RWPE1 (cell line): ENCODE measurements at places on chromosomes 7 and 10.

- no peak for DNase-seq
Observed at GRCh38 chr10:97788552-97789442, 17.0 kb upstream of the SFRP5 start.

- no peak for DNase-seq
Observed at GRCh38 chr7:122676466-122676865, 22.5 kb downstream of the RNF133 start.

- DNase-seq = no peak
Observed at GRCh38 chr10:36092116-36092515, 450.0 kb upstream of the FZD8 start.

DNA sequence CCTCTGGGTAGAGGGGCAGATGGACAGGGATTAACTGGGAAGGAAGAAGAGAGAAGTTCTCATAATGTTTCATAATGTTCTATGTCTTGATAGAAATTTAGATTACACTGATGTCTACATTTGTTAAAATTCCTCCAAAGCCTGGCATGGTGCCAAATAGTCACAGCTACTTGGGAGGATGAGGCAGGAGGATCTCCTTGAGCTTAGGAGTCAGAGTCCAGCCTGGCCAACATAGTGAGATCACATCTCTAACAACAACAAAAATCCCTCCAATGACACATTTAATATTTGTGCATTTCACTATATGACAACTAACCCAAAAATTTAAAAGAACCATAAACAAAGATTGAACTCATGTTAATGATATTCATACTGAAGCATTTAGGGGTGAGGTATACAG lies 33.0 kb upstream of the PPP1R3C start:
- DNase-seq = no peak

DNA sequence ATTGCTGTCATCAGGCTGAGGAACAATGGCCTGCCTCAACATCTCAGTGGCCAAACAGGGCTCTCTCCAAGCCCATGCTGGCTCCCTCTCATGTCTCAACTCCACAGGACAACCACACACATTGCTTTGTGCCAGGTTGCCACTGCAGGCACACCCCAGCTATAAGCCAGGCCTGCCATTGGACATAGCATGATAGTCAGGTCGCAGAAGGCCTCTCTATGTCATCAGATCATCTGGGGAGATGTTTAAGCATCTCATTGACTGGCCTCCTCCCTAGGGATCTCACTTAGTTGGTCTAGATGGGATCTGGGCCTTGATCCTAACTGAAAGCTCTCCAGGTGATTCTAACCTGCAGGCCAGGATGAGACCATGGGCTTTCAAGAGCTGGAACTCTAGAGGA lies 257.2 kb downstream of the GRID1 start:
- no peak for DNase-seq

DNA sequence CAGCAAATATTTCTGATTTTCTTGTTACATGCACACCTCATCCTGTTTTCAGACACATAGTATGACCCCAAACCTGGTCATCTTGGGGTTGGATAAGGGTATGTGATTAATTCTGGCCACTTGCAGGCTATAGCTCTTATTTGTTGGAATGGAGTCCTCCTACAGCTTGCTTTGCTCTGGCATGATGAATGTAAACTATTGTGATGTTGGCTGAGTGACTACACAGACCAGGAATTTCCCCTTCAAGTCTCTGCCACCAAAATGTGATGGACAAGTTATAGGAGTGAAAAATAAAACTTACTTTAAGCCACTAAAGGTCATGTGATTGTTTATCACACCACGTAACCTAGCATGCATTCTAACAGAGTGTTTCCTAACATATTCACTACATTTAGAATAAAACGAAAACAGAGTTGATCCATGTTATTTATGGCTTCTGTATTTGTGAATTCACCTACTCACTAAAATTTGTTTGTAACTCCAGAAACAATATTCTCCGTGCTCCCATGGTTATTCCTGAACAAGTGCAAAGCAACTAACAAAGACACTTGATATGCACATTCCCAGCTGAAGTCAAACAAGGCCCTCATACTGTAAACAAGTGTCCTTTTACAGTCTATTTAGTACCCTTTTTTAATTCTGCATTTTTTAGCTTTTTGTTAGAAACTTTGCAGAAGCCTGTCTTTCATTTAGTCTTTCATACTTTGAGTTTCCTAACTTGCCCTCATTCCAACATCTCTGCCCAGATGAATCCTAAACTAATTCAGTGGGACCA lies 599.2 kb upstream of the PCDH15 start:
- DNase-seq = no peak

- no peak for DNase-seq
Observed at GRCh38 chr10:132022241-132022640, 40.5 kb upstream of the BNIP3 start.

- no peak for DNase-seq
Observed at GRCh38 chr7:159008417-159008816, 136.2 kb downstream of the VIPR2 start.

DNA sequence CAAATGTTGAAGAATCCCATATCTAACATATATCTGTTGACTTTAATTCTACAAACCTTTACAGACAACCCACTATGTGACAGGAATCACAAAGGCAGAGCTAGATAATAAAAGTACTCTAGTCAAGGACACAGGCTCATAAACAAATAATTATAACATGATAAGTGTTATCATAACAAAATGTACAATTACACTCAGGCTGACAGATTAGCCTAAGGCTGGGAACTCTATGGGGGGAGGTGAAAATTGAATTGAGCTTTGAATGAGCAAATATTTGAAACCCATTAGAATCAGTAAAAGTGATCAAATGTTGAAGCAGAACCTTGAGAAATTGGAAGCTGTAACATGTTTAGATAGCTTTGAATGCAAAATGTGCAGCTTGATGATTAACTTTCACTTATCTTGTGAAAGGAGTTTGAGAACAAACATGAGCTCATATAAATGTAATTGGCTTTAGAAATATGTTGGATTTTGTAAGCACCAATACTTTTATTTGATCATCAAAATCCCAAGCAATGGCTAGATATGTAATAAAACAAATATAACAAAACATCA lies 970.2 kb downstream of the SORCS3 start:
- no peak for DNase-seq

DNA sequence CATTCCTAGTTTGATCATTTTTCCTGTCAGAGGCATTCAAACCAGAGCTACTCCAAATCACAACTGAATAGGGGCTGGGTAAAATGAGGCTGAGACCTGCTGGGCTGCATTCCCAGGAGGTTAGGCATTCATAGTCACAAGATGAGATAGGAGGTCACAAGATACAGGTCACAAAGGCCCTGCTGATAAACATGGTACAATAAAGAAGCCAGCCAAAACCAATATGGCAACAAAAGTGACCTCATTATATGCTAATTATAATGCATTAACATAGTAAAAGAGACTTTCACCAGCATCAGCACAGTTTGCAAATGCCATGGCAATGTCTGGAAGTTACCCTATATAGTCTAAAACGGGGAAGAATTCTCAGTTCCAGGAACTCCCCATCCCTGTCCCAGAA lies 37.3 kb downstream of the TWIST1 start:
- DNase-seq = no peak

GRCh38 chr7:57868771-57869483 lies 418.9 kb downstream of the ZNF716 start:
- peak; percentile 1 for DNase-seq

DNA sequence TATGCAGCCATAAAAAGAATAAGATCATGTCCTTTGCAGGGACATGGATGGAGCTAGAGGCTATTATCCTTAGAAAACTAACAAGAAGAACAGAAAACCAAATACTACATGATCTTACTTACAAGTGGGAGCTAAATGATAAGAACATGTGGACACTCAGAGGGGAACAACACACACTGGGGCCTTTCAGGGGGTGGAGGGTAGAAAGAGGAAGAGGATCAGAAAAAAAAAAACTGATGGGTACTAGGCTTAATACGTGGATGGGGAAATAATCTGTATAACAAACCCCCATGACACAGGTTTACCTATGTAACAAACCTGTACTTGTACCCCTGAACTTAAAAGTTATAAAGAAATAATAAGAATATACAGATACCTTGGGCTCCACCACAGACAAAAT lies 514.2 kb downstream of the ARL4A start:
- DNase-seq = no peak

DNA sequence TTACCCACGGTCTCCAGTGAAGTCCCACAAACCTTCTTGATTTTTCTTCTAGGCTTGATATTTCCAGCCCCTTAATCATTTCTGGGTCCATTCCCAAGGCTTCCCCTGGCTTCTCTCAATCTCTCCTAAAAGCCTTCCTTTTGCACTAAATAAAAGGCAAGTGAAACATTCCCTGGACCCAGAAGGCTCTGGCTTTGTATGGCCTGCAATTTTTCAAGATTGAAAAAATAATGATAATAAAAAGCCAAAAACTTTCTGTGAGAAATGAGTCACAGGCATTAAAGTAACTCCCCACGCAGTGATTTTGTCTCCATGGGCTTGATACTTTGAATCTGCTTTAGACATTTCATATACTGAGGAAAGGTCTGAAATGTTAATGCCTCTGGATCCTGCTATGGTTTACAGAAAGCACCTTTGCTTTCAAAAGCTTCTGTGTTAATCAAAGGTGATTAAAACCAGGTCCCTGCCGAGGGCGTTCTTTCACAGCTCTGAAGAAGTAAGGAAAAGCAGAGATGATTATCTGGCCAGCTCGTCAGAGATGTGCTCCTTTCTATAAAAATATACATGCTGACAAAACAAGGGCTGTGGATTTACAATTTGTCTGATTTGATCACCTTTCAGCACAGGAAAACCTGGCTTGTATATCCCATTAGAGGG lies 118.9 kb upstream of the TMEM72 start:
- DNase-seq = no peak

- DNase-seq = no peak
Observed at GRCh38 chr10:62063795-62064472, 162.4 kb downstream of the ARID5B start.

- no peak for DNase-seq
Observed at GRCh38 chr10:32348297-32349198, 1.6 kb upstream of the EPC1 start.

- no peak for DNase-seq
Observed at GRCh38 chr7:103888603-103889153, 100.8 kb downstream of the RELN start.

DNA sequence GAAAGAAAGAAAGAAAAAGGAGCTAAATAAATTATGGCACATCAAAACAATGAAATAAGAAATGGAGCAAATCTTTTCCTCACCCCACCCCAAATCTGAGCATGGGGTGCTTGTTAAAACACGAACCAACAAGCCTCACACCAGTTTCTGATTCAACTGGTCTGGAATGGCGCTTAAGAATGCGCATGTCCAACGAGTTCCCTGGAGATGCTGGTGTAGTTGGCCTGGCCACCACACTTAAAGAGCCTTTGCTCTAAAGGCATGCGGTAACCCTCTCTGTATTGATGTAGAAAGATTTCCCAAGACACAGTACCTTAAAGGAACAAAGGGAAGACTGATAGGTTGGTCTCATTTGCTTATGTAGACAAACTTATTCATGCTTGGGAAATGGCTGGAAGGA lies 49.1 kb upstream of the STEAP1B start:
- no peak for DNase-seq

GRCh38 chr7:15399441-15399840 lies 162.4 kb downstream of the AGMO start:
- DNase-seq = no peak

- peak; percentile 93 for DNase-seq
Observed at GRCh38 chr7:74365322-74366022, 76.3 kb downstream of the CLIP2 start.

DNA sequence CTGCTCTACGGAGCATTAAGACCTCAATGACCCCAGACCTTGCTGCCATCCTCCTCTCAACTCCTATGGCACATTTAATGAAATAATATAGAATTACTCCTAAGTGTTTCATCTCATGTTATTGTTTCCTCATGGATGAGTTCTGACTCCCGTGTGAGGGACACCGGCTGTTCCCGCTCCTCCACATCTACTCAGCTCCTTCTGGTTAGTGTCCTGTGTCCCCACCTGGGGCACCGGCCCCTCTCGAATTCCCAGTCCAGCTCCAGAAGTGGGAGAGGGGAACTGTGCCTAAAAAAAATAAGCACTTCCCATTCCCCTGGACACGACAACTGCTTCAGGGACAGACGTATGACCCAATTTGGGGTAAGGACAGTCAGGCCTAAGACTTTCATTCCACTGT lies 58.3 kb downstream of the PIP4K2A start:
- no peak for DNase-seq

DNA sequence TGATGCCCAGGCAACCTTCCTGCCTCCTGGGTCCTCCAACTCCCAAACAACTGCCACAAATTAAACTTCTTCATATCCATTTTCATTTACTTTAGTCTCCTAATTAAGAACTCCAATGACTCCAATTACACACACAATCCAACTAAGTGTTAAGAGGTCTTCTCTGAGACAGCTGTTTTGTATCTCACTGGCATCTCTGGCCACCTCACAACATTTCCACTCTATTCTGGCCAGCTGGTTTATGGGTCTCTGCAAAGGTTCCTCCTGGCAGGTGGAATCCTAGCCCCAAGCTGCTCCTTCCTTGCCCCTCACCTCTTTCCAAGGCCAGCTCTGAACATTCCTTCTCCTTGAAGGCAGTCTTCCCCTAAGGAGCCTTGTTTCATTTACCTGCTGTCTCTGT lies 123.1 kb upstream of the HPS1 start:
- no peak for DNase-seq

- no peak for DNase-seq
Observed at GRCh38 chr10:88187472-88187871, 324.0 kb downstream of the PTEN start.

- no peak for DNase-seq
Observed at GRCh38 chr7:116969371-116969902, 16.1 kb downstream of the ST7 start.

GRCh38 chr7:10662491-10662890 lies 311.2 kb upstream of the PHF14 start:
- DNase-seq = no peak

- DNase-seq = no peak
Observed at GRCh38 chr10:114698271-114699061, 40.4 kb upstream of the ABLIM1 start.
